ENCODE measurements at places on chromosomes 13 and 19.

DNA sequence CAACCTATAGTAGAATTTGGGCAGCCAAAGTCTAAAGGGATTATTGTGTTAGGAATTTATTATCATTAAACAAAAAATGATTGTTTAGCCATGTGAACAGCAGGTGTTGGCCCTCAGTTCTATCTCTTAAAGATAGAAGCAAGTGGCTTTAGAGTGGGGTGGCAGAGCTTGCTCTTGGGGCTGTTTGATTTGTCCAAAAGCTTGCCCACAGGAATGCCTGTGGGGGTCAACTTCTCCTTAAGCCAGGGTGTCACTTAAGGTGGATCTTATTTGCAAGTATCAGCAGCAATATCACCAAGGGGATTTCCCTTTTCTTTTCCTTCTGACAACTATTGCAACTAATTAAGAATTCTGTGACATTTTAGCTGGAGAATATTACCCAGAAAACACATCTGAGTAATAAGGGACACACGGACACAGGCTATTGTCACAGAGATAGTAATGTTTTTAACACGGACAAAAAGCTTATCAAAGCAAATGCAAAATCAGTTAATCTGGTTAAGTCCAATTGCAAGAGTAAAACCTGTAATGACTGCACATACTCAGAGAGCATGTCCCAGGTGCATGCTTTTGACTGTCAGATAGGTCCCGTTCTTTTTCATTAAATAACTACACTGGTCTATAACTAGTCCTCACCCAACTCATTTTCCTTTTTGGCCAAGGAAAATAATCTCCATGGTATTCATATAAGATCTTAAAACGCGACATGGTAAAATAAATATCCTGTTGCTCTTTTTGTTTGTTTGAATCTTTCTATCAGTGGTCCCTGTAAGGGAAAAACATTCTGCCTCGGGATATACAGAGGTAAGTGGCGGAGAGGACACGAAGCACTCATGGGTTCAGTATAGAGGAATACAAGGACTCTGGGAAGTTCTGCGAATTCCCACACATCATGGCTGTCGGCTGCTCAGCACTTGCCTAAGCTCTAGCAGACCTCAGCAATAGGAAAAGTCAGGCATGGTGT, 172.1 kb upstream of the RFC3 start:
- DNase-seq, result peak; percentile 55

DNA sequence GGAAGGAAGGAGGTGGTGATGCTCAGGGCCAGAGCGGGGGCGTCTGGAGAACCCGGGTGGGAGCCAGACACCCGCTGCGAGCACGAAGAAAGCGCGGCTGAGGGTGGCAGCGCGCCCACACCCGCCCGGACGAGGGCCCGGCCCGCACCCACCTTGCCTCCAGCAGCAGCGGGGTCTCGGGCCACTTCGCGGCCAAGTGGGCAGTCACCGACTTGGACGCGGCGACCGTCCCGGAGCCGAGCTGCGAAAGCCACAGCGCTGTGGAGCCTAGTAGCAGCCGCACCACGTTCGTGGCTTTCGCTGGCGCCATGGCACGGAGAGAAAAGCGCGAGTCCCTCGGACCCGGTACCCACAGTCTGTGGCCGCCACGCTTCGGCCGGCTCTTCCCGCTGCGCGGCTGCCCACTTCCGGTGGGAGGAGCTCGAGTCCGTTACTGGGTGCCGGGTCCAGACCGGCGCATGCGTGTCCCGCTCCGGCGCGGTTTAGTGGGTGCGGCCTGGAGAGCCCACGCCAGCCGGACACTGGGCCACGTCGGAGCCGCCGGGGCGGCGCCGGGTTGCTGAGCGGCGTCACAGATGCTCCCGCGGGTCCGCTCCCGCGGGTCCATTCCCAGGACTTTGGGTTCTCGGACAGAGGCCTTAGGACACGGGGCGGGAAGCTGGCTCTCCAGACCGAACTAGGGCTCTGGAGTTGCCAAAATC, at the start of gene UGGT2:
TSS of gene UGGT2 (minus strand) at position 399 of the 701 bp plus-strand sequence. CDS start at position 310, 89 bp downstream.
- peak; percentile 96 for DNase-seq

DNA sequence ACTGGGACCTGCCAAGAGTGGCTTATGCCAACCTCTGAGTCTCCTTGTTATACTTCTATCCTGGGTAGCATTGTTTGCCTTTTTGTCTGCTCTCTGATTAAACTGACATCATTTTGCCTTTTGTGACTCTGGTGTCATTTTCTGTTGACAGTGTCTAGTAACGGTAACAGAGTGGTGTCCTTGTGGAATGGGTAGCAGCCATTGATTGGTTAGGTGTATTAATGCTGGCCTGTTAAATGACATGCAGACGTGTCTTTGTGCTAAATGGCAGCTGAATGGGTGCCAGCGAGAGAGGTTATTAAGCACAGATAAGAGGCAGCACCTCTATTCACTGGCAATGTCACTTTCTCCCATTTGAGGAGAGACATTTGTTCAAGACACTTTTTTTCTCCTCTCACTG, 1289.4 kb downstream of the PCDH9 start:
- no peak for DNase-seq

GRCh38 chr19:45349430-45349941, 8.9 kb downstream of the KLC3 start:
- no peak for DNase-seq

DNA sequence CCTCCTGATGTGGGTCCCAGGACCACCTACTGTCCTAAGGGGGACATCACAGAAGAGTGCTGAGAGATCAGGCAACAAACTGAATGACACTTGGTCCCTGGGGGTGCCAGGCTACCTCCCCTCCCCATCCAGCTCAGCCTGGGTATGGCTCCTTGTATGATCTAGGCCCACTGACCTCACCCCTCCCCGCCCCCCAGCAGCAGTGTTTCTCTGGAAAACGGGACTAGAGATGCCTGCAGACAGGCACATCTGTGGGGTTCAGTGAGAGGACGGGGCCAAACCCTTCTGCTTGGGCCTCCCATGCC, 9.3 kb downstream of the ACP4 start:
- no peak for DNase-seq
